ENCODE measurements at places on chromosomes 1 and 21. TPM values are rescaled to one million over a fixed set of nuclear protein-coding genes. Genes with fewer than 3 reads are reported as not detected.
A peak's percentile ranks its signal among the peaks of the same experiment; 100 is the strongest.

Gene TRIM58
- total RNA-seq: 19.1 TPM

DNA sequence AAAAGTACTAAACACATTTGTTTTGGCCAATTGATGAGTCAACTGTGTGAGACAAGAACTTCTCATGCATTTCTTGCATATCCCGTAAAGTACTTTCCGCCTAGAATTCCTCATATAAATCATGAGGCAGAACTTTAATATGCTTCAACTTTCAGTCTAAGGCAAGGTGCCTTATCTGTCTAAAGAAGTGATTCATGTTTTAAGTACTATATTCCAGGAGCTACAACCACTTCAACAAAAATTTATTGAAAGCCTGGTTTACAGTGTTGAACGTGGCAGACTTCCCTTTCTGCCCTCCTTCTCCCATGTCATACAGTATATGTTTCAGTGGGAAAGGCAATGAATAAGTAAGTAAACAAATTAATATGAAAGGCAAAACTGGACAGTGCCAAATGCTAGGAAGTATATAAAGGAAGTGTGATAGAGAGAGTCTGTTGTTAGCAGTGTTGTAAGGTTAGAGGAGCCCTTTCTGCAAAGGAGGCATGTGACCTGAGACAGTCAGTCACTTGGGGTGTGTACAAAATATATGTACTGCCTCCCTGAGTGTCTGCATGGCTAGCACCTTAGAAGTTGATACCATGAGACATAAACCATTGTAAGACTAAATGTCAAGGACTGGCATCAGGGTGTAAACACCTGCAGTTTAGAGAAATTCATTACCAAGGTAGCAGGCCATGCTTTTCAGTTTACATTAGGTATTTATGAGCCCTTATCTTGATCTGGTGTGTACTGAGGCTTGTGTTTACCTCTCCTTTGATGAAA lies 362.2 kb downstream of the SRGAP2C start:
- no peak for DNase-seq

DNA sequence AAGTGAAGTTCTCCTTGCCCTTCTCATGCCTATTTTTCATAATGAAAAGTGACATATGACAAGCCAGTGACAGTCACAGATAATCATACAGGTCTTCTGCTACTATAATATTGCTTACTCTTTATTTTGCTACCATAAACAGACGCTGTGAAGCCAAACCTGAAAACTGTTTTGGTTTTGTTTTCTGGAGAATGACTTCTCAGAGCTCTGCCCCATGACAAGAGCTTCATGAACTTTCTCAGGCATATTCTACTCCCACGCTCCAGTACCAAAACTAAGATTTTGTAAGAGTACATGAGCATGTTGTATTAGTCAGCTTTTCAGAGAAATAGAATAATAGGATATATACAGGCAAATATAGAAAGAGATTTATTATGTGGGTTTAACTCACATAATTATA lies 64.3 kb upstream of the VTCN1 start:
- no peak for DNase-seq

DNA sequence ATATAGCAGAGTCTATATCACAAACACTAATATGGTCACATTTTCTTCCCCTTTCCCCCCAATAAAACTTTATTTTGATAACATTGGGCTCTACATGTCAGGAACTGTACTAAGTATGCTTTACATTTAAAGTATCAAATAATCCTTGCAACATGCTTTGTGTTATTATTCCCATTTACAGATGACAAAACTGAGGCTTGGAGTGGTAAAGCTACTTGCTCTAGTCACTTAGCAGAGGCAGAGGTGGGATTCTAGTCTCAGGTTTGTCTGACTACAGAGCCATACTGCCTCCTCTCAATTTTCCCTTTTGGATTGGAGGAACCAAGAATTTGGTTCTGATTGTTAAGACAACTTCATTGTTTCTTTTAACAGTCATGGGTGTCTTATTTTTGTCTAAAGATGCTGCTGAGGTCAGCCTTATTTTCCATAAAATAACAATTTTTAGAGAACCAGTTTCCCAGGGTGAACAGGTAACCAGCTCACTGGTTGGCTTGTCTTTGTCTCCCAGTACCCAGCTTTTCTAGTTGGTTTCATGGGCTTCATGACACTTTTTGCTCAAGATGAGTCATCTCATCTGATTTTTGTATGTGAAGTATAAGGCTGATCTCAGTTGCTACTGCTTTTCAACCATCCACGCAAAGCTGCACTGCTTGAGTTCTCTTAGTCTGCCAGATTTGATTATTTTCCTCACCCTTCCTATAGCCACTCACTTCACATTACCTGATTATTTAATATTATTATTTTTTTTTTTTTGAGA lies 81.0 kb upstream of the ARID1A start:
- peak; percentile 22 for DNase-seq

- DNase-seq: no peak
Measured at GRCh38 chr1:236020359-236021219, 44.3 kb downstream of the NID1 start.

GRCh38 chr1:118744420-118744819 lies 243.7 kb downstream of the TBX15 start:
- DNase-seq: no peak

- no peak for DNase-seq
Measured at GRCh38 chr1:41805771-41806471, 112.8 kb downstream of the HIVEP3 start.

Gene OR10J1
- not detected for total RNA-seq

Gene CELA3B
- total RNA-seq: 3.1 TPM

GRCh38 chr1:237619553-237619952 lies 271.2 kb downstream of the ZP4 start:
- no peak for DNase-seq

Gene BNIPL
- total RNA-seq: 0.84 TPM

GRCh38 chr1:235979176-235979575 lies 85.7 kb downstream of the NID1 start:
- DNase-seq: no peak
